ENCODE measurements at places on chromosomes 4 and X.

- no peak for DNase-seq
These were observed 29.9 kb downstream of the CLRN2 start for GRCh38 chr4:17544831-17545234.

GRCh38 chrX:150018931-150019361 lies 80.7 kb upstream of the EOLA2 start:
- no peak for DNase-seq

GRCh38 chr4:63901304-63901703 lies 507.9 kb downstream of the TECRL start:
- DNase-seq = no peak

DNA sequence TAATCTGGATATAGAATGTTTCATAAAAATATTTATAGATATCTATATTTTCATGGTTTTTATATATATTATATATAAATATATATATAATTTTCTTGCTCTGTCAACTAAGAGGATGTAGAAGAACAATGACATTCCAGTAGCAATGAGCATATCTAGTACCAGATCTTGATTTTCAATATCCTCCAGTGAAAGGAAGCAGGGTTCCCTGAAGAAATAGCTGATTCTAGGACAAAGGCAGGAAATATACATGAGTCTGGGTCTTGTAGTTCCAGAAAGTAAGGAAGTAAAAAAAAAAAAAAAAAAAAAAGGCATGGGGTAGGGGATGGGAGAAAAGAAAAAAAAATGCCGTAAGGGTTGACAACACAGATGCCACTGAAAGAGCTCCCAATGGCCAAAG lies 241.4 kb downstream of the RASL11B start:
- DNase-seq = no peak

- no peak for DNase-seq
These were observed 13.3 kb downstream of the HNRNPD start for GRCh38 chr4:82360298-82361177.

DNA sequence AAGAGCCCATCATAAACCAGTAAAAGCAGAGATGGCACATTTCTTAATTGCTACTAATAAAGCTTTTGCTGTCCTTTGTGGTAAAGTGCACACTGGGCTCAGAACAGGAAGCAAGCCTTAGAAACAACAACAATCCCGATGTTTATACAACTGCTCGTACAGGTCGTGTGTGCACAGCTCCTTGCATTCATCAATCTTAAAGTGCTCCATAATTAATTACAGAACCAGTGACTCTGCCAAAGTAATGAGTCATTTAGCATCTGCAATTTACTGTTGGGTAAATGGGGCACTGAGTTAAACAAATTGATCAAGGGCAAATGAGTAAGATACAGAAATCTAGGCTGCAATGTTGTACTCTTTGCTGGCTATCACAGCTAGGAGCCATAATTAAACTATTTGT lies 61.3 kb upstream of the TXK start:
- no peak for DNase-seq

DNA sequence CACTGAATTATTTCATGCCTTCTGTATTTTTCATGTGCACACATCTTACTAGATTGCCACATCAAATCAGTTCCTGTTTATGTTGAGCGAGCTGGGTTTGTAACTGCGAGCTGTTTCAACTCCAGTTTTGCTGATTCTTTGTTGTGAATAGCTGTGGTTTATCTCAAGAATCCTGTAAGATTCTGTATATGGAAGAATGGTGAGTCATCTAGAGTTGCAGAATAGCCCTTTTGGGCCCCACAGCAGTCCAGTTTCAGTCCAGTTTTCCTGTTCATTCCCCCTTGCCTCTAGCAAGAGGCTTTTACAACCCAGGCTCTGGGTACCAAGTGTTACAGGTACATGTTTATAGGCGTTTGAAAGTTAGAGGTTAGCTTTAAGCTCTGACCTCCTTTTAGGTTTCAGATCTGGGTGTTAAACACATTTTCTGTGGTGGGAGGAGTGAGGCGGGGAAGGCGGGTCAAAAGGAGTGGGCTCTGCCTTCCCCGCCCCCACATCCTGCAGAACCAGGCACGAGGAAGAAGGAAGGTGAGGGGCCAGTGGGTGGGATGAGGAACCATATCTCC lies 32.7 kb downstream of the TBC1D14 start:
- DNase-seq = no peak

DNA sequence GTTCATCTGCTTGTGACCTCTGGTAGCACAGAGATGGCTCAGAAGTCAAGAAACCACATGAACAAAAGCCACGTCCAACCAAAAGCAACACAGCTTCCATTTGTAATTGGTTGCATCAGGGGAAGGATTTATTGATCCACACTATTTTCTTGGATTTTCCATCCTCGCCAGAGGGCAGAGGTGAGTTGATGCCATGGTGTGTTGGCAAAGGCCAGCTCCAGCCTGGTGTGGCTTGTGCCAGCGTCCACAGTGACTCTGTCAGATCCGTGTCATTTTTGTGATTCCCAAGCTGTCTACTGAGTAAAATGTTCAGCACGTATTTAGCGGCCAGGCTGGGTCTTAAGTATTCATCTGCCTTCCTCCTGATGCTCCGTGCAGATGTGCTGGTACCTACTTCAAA lies 30.0 kb upstream of the SMIM10L2A start:
- DNase-seq = no peak

GRCh38 chrX:108304210-108304609 lies 134.0 kb downstream of the COL4A6 start:
- DNase-seq = no peak

DNA sequence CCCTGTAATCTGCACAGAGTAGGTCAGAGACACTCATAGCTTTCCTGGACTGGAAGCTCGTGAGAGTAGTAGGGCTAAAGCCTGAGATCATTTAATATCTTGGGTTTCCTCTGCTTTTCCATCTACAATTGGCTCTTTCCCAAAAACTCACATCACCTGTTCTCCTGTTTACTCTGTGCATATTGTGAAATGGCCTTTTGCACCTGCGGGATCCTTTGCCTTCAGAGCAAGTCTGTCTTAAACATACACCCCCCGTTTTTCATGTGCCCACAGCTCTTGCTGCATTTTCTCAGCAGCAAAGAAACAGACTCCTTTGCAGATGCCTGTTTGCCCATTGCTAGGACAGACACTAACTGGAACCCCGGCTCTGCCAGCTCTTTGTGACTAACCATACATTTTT lies 608.3 kb upstream of the PCDH10 start:
- no peak for DNase-seq

DNA sequence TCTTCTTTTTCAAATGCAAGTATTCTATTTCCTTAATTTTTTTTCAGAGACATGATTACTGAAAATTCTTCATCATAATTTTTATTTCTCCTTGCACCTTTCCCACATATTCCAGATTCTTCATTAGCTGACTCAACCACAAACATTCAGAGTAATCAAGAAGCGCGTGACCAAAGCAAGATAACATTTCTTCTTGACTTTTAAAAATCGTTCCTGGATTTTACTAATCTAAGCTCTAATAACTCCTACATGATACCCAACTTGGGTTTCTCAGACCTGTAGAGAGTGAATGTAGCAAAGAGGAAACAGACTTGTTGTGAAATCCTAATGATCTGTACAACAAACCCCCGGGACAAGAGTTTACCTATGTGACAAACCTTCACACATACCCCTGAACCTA lies 615.0 kb downstream of the TMA16 start:
- DNase-seq = no peak

GRCh38 chr4:136741468-136741867 lies 790.8 kb downstream of the PCDH18 start:
- DNase-seq = no peak

- no peak for DNase-seq
These were observed 66.6 kb upstream of the DDX60 start for GRCh38 chr4:168385142-168385490.

DNA sequence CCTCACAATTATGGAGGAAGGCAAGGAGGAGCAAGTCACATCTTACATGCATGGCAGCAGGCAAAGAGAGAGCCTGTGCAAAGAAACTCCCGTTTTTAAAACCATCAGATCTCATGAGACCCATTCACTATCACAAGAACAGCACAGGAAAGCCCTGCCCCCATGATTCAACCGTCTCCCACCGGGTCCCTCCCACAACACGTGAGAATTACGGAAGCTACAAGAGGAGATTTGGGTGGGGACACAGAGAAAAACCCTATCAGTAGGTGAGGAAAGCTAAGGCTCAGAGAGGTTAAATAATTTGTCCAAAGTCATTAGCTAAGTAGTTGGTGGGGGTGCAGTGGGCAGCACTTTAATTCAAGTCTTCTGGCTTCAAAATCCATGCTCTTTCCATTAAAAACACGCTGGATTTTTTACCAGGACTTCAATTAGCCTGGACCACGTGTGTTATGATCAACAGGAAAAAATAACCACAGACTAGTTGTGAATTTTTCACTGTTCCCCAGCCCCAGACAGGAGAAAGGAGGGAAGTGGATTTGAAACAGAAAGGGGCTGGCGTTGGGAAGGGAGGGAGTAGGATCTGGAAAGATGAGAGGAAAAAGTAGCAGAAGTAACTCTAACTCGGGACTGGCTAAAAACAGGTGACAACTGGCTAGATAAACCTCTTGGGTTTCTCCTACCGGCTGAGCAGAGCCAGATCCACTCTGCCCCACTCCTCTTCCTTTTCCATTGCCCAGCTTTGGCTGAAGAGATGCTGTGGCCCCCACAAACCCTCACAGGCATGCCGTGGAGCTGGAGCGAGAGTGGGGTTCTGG lies 986 bp downstream of the MTMR8 start:
- no peak for DNase-seq

- DNase-seq = no peak
These were observed 28.4 kb downstream of the CLDN2 start for GRCh38 chrX:106948641-106949040.

GRCh38 chr4:124060261-124060918 lies 652.1 kb downstream of the ANKRD50 start:
- DNase-seq = no peak

- peak; percentile 73 for DNase-seq
These were observed at the start of gene POLR2B for GRCh38 chr4:56978750-56979303. Gene POLR2B (plus strand): TSS chr4:56978896. CDS start chr4:56978986, 90 bp downstream.

DNA sequence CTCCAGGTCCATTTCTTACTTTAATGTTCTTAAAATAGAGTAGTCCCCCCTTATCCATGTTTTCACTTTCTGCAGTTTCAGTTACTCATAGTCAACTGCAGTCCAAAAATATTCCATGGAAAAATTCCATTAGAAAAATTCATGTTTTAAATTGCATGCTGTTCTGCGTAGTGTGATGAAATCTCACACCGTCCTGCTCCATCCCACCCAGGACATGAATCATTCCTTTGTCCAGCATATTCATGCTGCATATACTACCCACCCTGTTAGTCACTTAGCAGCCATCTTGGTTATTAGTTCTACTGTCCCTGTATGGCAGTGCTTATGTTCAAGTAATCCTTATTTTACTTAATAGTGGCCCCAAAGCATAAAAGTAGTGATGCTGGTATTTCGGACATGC lies 5.4 kb upstream of the PDLIM5 start:
- no peak for DNase-seq

GRCh38 chr4:118033148-118034052 lies 886 bp upstream of the NDST3 start:
- no peak for DNase-seq

DNA sequence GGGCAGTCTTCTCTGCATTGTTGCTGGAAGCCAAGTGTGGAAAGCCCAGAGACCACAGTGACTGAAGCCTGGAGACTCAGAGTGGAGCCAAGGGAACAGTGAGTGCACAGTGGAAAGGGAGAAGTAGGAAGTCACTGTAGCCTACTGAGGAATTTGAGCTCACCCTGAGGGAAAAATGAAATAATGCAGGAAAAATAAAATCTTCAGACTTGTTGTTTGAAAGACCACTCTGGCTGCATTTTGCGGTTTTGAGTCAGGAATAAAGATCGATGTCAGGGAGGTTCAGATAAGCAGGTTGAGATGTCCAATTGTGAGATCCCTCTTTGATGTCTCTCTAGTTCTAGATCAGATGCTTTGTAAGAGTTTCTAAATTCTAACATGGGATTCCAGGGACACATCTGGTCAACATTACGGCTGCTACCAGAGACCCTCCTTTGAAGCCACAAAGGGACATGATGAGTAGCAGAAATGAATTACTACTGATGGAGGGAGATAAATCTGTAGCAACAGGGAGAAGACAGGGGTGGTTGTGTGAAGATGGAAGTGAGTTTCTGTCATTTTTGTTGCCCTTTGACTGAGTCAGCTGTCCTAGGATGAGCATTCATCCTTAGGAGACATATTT lies 8.4 kb downstream of the ADH4 start:
- no peak for DNase-seq

Data from stimulated activated CD8-positive, alpha-beta memory T cell treated with anti-CD3 and anti-CD28 coated beads, Interleukin-2, amount 100 ng/mL, for 1 hour (primary cell).